AG04450 (cell line): ENCODE measurements at places on chromosomes 16 and 17.

DNA sequence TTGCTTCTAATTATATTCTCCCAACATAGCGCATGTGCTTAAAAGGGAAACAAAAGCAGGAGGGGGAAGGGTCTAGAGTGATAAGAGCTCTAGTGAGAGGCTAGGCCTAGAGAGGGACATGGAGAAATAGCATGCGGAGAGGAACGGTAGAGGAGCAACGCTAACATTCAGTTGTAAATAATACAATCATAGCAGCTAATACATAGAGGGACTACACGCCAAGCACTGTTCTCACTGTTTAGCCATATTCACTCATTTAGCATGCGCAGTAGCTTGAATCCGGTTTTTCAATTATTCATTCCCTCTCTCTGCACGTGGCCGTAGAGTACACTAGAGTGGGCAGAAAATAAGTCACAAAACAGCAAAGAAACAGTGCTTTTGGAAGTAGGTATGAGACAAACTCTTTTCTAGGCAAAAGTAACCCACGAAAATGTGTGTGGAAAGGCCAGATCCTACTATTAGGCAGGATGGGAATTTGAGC is 1.7 kb upstream of the ALOX12 start:
- no peak for DNase-seq

- DNase-seq: no peak
These were observed 65.2 kb downstream of the FTO start for GRCh38 chr16:53769185-53769584.

- DNase-seq: no peak
These were observed 1393.3 kb downstream of the CDH8 start for GRCh38 chr16:60642956-60643355.

- DNase-seq: no peak
These were observed 14.1 kb downstream of the DHRS7B start for GRCh38 chr17:21140911-21141310.
